Muscle of leg (tissue), 16 donors: ENCODE measurements at places on chromosomes 3 and 15. TPM values are rescaled to one million over a fixed set of nuclear protein-coding genes. Genes with fewer than 3 reads are reported as not detected.

DNA sequence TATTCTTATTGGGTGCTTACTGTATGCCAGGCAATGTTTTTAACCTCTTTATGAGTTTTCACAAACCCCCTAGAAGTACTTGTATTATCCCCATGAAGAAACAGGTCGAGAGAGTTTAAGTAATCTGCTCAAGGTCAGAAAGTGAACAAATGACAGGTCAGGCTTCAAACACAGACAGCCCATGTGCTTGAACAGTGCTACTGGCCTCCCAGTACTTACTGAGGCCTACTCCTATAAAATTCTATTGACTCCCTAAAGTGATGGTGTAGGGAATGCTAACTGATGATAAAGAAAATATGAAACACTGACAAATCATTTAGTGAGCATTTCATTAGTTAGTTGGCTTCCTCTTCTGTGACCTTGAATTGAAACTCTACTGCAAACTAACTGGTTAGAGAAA lies 4.2 kb upstream of the CNBP start:
- no peak for DNase-seq

- DNase-seq = no peak
Measured at GRCh38 chr3:194817936-194818335, 132.3 kb downstream of the FAM43A start.

The SAMMSON gene
- total RNA-seq = 0.04 TPM

GRCh38 chr3:42847731-42848130 lies 27.9 kb downstream of the CYP8B1 start:
- peak; percentile 35 for DNase-seq

The SELENOT gene
- 60.4 TPM for total RNA-seq

The GP5 gene
- total RNA-seq = 0.35 TPM

DNA sequence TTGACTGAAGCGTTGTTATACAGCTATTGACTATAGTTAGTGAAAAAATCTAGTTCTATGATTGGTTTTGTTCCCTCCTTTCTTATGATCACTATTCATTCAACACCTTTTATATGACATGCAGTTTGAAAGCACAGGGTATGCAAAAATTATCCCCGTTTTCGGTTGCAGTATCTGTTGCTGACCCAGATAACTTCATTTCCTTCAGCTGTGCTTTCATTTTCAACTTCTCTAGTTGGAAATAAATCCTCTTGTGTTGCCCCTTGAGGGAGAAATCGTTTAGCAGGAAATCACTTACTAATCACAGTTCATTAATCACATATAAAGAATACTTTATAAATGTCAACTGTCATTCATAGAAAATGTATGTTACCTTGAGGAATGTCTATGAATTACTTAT lies 55.1 kb downstream of the MBNL1 start:
- DNase-seq = no peak

The HTR3E gene
- not detected for total RNA-seq

The SRGAP3 gene
- 20.2 TPM for total RNA-seq

DNA sequence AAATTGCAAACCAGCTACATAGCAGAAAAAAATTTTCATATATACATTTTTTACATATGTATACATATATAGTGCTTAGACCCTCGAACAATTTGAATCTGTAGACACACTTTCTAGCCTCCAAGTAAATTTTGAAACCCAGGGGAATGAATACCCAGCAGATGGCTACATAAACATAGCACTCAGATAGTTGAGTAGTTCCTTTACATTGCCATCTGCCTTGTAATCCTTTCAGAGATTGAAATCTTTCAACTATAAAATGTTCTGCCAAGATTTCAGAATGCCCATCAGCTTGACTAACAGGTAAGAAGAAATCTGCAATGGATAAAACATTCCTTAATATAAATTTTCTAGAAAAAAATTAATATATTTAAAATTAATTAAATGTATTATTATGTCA lies 1333.5 kb upstream of the CADM2 start:
- no peak for DNase-seq

The TIGIT gene
- 0.09 TPM for total RNA-seq

DNA sequence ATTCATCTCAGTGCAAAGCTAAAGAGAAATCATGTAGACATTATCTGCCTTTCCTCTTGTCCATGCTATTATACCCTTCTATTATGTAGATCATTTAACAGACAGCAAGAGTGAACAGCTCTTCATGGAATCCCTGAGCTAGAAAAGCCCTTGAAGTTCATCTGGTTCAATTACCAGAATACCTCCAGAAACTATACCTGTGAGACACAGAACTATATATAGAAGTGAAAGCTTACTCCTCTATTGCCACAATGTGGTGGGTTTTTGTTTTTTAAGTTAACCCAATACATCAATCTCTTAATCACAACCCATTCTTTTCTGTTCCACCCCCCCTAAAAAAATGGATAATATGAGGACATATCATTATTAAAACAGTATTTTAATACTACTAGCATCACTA lies 347.7 kb downstream of the PLCL2 start:
- no peak for DNase-seq

- no peak for DNase-seq
Measured at GRCh38 chr3:98786364-98787006, 23.3 kb downstream of the ST3GAL6 start.

- peak; percentile 74 for DNase-seq
Measured at GRCh38 chr3:66816090-66816761, 181.9 kb upstream of the KBTBD8 start.

DNA sequence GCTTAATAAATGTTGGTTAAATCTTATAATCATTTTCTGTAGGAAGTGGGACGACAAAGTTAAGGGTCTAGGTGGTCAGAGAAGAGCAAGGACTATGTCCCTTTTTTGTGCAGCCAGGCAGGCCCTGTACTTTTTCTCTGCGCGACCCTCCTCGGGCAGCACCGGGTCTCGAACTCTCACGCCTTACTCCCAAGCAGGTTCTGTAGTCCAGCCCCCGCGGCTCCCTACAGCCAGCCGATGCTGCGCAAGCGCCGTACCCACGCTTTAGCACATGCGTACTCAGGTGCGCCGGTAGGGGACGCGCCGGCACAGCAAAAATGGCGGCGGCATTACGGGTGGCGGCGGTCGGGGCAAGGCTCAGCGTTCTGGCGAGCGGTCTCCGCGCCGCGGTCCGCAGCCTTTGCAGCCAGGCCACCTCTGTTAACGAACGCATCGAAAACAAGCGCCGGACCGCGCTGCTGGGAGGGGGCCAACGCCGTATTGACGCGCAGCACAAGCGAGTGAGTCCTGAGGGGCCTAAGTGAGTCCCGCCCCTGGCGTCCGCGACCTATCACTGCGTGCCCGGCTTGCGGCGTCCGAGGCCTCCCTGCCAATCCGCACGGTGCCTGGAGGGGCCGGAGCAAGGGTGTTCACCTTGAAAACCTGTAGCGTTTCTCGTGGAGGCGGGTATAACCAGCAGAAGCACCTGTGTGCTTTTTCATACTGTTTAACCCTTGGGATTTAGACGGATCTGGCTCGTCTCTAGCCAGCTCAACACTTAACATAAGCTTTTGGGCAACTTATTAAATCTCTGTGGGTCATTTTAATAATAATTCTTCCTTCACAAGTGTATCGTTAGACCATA lies at the start of gene PCCB:
Gene PCCB, plus strand, starts transcription at position 282 of the 844 bp plus-strand sequence. Its CDS starts 36 bp downstream, at position 318.
- DNase-seq = peak; percentile 96

DNA sequence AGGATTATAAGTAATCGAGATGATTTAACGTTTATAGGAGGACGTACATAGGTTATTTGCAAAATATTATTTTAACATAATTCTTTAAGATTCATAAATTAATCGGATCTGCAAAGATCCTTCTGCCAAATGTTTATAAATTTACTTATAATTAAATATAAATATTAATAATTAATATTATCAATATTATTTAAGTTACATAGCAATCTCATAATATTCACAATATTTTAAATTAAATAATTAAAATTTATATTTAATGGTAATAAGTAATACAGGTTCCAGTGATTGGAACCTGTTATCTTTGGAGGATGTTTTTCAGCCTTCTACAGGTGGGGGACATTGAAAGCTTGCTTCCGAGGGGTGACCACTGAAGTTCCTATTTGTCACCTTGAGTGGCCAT lies 16.1 kb downstream of the WDR53 start:
- no peak for DNase-seq

DNA sequence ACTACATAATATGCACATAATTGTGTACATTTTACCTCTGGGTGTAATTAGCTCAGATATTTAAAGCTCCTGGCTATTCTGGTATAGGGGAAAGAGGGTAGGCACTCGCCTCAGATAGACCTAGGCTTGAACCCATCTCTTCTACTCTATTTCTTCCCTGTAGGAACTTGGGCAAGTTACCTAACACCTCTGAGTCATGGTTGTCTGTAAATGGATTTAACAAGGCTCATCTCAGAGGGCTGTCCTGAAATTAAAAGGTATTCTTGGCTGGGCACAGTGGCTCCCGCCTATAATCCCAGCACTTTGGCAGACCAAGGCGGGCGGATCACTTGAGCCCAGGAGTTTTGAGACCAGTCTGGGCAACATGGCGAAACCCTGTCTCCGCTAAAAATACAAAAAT lies 30.7 kb downstream of the NANOGP8 start:
- DNase-seq = no peak
